NCI-H460 (cell line): ENCODE measurements at places on chromosomes 1 and 21.

- no peak for DNase-seq
These were observed 31.6 kb upstream of the SSBP3 start for GRCh38 chr1:54437783-54438182.

DNA sequence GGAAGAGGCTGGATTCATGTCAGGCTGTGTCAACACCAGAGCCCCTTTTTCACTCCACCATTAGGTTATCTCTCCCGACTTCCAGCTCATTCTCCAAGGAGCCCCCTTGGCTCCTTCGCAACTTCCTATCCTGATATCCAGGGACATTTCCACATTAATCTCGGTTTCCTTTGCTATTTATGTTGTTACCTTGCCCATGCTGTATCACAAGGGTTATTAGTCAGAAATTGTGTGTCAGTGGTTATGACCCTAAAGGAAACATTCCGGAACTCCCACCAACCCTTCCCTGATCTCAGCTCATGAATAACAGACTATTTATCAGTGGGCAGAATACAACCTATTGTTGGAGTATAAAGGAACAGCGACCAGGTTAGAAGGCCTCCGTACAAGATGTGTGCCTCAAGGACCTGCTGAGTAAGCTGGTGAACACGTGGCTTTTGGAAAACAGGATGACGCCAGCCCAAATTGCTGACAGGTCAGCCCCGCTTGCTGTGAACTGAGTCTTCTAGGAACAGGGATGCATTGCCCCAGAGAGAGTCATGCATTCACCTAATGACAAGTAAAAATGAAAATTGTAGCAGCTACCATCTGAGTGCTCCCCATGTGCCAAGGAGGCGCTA, 121.5 kb downstream of the PLPP3 start:
- DNase-seq, result no peak

- DNase-seq, result no peak
These were observed 10.2 kb downstream of the CPT2 start for GRCh38 chr1:53206735-53207379.

DNA sequence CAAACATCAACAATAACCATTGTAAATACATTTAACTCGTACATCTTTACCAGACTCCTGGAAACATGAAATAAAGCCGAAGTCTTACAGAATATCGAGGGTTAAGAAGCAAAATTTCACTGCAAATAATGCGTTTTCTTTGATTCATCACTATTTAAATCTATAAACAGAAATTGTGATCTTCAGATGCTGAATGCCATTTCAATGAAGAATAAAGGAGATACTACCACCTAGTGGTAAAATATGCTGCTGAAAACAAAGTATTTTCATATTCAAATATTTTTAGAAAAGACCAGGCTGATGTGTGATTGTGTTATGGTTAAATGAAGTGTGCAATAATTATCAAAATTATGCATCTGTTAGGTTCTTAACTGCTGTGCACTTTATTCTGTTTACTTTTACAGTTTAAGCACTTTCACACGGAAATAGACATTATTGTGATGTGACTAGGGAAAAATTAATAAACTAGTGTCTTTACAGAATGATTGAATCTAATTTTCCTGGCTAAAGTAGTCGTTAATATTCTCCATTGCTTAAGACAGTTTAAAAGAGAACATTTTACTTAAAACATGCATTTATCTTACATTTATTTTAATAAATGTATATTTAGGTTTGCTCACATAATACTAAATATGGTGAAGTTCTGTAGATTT, 1093.1 kb downstream of the MRPL39 start:
- peak; percentile 7 for DNase-seq

- no peak for DNase-seq
These were observed 209.8 kb upstream of the PRMT6 start for GRCh38 chr1:106846656-106847055.

DNA sequence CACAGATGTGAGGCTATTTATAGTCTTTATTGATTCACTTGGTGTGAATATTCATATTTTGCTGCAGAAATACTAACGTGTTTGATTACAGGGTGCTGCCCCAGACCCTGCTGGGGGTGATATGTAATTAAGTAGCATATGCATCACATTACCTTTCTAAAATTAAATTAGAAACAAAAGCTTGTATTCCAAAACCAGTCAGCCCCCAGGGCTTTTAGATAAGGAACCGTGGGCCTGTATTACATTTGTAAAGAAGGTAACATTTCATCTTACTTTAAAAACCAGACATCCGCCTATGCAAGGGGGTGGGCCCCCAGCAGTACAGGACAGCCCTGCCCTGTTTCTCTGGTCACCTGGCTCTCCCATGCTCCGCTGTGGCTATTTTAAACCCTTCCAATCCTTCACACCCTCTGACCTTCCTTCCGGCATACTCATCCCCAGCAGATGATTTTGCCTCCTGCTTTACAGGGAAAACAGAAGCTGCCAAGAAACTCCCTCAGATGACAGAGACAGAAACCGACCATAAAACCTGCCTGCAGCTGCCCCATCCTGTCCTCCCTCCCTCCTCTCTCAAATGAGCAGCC, 22.0 kb upstream of the KCNC4 start:
- DNase-seq, result no peak

GRCh38 chr1:61781151-61781550, 38.9 kb downstream of the PATJ start:
- DNase-seq, result no peak

DNA sequence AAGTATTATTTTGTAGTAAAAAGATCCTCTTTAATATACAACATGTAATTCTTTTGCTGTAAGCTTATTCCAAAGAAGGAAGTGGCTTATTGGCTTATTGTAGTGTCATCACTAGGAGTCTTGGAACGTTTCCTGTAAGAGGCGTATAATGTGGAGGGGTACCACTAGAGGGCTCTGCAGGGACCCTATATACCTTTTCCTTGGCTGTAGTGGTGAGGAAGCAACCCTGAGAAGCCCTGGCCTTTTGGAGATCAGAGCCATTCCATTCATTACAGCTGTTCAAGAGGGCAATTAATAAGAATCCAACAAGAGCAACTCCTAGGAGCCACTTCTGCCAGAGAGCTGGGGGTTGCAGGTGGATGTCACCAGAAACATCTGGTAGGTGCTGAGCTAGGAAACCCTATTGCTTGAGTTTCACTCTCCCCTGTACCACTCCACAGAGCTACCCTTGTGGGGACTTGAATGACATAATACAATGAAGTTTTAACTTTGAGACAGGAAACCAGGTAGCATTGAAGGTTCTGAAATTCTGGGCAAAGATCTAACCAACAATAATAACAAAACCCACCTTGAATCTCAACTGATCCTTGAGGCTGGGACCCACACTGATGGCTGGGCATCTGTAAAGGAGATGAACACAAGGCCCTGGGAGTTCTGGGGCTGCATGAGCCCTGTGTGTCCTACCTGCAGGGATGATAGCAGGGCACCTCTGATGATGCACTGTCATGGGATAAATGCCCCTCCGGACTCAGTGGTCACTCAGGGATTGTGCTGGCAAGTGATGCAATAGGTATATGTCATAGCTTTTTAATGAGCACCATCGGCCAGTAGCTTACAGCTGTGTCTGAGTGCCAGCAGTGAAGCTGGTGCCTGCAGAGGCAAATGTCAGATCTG, 160.2 kb upstream of the COA6 start:
- peak; percentile 67 for DNase-seq

DNA sequence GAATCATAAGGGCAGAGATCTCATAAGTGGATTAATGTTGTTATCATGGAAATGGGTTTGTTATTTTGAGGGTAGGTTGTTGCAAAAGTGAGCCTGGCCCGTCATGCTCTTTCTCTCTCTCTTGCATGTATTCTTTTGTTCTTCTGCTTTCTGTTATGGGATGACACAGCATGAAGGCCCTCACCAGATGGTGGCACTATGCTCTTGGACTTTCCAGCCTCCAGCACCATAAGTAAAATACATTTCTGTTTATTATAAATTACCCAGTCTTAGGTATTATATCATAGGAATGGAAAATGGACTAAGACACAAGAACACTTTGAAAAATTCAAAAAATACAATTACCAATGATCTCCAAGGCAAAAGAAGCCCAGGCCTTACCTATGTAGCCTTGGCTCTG, 676.1 kb downstream of the PTPRU start:
- DNase-seq, result no peak

DNA sequence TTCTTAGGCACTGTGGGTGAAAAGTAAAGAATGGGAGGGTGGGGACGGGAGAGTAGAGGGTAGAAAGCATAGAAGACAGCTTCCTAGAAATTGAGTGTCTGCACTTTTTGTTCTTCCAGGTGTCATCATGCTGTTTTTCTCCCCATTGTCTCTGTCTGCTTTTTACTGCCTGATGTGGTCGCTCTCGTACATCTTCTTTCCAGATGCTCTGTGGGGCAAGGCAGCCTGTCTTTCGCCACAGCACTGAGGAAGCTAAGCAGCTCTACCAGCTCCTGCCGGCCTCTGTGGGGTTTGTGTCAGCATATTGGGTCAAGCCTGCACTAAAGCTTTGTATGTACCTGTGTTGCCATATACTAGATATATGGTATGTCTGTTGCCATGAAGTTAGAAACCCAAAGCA, 13.2 kb downstream of the TMEM269 start:
- DNase-seq, result no peak

DNA sequence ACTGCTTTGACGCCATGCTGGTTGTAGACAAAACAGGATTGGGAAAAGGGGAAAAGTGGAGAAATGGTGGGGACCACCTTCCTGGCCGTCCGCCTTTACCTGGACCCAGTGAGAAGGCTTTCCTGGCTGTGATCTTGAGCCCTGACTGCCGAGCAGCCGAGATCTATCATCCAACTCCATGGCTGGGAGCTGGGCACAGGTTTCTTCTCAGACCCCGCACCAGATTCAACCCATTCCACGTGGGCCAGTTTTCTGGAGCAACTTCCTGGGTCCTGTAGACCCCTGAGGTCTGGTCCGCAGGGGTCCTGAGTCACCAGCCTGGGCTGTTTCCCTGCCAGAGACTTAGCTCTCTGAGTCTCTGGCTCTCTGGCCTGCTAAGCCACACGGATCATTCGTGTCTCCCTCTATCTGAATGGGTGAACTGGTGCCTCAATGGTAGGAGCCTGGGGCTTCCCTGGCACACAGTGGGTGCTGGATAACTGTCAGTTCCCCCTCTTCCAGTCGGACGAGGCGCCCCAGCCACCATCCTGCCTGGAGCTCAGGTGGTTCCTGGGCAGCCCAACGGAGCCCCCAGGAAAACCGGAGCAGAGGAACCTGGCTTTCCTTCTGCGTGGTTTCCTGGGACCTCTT, 4.5 kb upstream of the NPHP4 start:
- DNase-seq, result no peak

GRCh38 chr1:116556289-116557006, 14.4 kb downstream of the CD58 start:
- peak; percentile 33 for DNase-seq

- DNase-seq, result peak; percentile 74
These were observed 65.4 kb downstream of the MACF1 start for GRCh38 chr1:39269791-39270342.

- no peak for DNase-seq
These were observed 192.3 kb upstream of the HMCN1 start for GRCh38 chr1:185541871-185542301.

GRCh38 chr1:191086910-191087309, 609.2 kb upstream of the BRINP3 start:
- DNase-seq, result no peak

GRCh38 chr1:92754000-92754718, 30.7 kb downstream of the EVI5 start:
- DNase-seq, result no peak

GRCh38 chr21:15638856-15639549, 90.8 kb upstream of the USP25 start:
- no peak for DNase-seq

DNA sequence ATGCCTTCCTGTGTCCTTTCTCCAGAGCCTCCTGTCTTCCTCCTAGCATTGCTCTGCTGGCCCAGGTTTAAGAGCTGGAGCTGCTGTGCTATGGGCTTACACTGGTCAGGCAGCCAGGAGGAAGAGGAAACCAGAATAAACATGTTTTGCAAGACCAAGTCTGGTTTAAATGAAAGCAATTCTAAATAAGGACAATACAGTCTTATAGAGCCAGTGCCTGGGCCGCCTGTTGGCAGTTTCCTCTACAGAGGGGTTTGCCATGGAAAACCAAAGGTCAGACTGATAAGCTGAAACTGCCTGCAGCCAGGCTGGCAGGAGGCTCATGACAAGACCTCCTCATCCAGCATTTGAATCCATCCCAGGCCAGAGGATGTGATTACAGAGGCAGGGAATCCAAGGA, 92.9 kb upstream of the FGGY start:
- no peak for DNase-seq

DNA sequence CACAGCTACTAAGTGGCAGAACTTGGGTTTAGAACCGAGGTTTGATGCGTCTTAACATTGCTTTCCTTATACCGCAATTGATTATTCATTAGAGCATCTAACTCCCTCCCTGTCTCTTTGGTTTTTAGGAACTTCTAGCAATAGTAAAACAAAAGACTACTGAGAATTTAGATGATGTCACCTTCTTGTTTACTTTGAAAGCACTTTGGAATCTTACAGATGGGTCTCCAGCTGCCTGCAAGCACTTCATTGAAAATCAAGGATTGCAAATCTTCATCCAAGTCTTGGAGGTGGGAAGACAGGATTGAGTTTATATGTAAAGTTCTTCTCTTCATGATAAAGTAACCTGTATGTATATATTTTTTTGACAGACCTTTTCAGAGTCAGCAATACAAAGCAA, 35.0 kb downstream of the ZYG11A start:
- no peak for DNase-seq

DNA sequence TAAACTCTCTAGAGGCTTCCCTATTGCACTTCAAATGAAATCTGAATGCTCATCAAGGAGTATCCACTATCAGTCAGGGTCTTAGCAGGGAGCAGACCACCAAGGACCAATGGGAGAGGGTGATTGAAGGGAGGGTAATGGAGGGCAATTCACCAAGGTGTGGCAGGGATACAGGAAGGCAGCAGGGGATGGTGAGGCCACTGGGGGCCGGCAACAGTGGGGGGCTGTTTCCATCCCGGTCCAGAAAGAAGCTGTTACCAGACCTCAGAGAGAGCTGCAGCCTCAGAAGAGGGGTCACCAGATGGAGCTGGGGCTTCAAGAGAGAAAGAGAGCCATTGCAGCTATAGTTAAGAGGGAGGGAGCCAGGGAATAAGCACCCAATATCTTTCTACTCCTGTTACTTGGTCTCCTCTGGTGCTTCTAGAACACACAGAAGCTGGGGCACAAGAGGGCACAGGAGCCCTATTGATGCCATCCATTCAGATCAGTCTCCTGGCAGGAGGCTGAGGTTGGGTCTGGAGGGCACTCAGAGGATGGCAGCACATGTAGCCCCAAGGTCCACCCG, 417.6 kb downstream of the PTPRU start:
- DNase-seq, result no peak

DNA sequence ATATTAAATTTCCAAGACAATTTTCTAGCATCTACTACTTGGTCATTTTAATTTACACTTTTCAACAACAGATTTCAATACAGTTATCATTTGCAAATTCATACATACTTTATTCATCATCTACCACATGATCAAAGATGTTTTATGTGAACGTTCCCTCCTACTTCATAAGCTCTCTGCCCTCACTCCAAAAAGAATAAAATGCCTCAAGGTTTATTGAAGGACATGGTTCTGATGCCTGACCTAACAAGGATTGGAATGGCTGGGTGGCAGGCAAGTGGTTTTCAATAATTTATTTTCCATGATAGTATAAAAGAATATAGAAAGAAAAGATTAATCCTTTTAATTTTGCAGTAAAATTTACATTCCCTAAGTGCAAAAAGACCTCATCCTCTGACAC, 5.4 kb downstream of the CDKN2C start:
- no peak for DNase-seq

- DNase-seq, result no peak
These were observed 46.1 kb downstream of the ADAMTS1 start for GRCh38 chr21:26798856-26799751.

GRCh38 chr21:39712976-39713375, 32.0 kb upstream of the IGSF5 start:
- DNase-seq, result no peak
